ENCODE measurements at places on chromosomes 4 and X.

- no peak for DNase-seq
These were observed 78.3 kb downstream of the MAOA start for GRCh38 chrX:43734444-43734843.

DNA sequence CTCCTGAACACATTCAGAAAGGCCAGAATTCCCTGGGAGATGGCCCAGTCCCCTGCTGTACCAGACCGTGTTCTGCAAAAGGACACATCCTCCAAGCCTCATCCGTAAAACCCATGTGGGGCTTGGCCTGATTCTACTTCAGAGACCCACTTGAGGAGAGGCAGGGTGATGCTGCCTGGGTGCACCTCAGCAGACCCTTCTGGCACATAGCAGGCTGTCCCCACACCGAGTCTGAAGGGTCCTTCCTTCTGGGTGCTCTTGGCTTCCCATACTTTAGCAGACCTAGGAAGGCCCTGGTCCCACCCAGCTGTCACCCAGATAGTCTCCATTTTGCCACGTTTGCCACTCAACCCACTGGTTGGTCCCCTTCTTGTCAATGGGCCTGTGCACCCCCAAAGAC, 270.1 kb upstream of the AGTR2 start:
- no peak for DNase-seq

- DNase-seq, result no peak
These were observed 145.1 kb upstream of the ARHGEF9 start for GRCh38 chrX:63930140-63930539.

- DNase-seq, result no peak
These were observed 72.6 kb downstream of the GC start for GRCh38 chr4:71711044-71711984.

DNA sequence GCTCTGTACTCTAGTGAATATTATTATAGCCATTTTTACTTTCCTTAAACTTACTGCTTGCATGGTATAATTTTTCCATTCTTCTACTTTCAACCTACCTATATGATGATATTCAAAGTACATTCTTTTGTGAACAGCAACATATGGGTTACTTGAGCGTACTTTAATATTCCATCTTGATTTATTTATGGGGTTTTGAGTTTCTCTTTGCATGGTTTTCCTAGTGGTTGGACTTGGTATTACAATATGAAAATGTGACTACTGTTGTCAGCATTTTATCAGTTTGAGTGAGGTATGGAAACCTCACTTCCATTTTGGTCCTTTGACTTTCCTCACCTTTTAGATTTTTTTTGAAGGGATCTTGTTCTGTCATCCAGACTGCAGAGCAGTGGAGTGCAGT, 35.9 kb downstream of the ADGRG4 start:
- no peak for DNase-seq

GRCh38 chrX:124097116-124097515, 135.6 kb downstream of the STAG2 start:
- DNase-seq, result no peak

DNA sequence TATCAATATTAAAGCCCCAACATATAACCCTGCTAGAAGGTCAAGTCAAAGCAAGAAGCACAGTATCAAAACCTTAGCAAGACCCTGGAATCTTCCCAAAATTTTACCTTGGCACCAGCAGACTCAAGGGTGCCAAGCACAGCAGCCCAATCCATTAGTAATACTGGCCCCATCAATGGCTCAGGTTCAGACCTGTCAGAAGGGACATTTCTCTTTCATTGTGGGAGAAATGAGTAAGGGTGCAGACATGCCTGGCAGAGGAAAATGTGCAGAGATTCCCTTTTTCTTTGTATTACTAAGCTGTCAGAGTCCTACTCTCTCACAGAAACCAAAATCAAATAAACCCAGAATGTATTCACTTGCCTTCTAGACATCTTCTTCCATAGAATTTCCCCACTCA, 203.9 kb downstream of the EVC2 start:
- DNase-seq, result no peak

GRCh38 chr4:114311787-114312186, 286.8 kb upstream of the UGT8 start:
- DNase-seq, result no peak

DNA sequence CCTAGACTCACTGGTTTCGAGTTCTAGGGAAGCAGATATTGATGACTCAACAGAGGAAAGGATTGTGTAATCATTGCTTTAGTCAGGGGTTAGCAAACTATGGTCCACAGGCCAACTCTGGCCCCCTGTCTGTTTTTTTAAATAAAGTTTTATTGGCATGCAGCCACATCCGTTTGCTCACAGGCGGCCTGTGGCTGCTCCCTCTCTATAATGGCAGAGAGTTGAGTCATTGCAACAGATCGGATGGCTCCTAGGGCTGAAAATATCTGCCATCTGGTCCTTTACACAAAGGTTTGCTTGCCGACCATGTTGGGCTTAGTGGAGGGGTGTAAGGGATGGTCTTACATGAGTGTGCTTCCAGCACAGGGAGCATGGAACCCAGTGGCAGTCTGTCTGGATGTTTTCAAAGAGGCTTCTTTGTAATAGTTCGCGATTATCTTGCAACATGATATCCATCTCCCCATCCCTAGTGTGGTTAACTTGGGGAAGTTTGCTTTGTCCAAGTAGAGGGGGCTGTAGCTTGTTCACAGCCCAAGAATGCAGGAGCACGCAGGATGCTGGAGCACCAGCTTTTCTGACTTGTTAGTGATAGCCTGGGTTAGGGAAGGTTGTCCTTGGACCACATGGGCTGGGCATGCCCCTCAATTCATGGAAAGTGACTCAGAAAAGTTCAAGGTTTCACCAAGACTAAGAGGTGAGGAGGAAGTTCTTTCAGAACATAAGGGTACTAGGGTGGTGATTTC, 59.3 kb upstream of the CLDN34 start:
- DNase-seq, result no peak

GRCh38 chr4:102868153-102868780, 525 bp upstream of the CISD2 start:
- no peak for DNase-seq

DNA sequence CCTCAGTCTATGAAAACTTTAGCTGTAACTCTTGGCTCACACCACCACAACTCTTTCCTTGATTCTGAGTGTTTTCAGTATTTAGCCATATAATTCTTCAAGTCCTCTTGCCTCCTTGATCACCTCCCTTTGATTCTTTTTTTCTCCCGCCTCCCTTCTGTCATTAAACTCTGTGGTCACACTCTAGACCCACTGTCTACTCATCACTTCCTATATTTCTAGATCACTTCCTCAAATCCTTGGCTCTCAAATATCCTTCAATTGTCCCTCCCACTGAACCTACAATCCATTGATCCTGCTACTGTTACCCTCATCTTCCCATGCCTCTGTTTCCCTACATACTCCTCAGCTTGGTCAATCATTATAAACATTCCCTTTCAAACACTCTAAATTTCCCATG, 12.4 kb upstream of the CXXC4 start:
- DNase-seq, result no peak

DNA sequence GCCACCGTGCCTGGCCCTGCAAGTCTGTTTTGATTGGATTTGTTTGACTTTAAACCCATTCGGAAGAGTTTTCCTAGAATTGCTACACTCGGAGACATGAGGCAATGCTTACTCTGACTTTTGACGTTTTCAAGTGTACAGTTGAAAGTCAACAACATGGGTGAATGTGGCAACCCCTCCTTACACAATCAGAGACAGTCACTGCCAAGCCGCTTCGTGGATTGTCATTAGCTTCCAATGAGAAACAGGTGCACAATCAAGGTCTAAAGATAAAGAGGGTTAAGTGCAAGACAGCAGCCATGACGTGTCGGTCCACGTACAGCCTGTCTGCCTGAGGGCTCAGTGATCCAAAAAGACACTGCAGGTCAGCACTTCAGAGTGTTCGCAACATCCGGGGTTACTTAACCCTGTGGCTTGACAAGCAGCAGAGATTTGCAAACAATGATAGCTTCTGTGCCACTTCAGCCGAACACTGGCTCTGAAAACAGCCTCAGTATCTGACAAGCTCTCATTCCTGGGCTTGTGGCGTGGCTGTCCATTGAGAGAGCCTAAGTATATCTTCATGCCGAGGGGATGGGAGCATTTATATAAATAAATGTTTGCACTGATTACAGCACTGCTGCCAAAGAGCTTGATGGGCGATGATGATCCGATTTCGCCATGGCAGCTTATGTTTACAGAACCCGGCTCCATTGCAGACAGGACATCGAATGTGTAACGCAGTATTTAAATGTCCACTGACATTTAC, 180.0 kb downstream of the DHRSX start:
- DNase-seq, result no peak

DNA sequence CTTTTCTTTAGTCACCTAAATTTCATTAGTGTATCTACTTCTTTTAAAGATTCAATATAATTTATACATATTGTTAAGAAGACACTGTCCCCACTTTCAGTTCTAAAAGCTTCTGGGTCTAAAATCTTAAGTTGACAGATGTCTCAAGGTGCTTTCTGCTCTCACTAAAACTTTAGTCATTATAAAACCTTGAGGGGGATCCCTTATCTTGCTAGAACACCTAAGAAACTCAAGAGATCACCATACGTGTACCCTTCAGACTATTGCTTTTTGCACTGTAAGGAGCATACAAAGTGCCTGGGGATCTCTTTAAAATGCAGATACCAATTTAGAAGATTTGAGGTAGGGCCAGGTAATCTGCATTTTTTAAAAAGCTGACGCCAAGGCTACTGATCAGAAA, 30.1 kb downstream of the CYBB start:
- DNase-seq, result no peak

- DNase-seq, result no peak
These were observed 102.8 kb downstream of the TTC29 start for GRCh38 chr4:146842876-146843275.
